Activated CD4-positive, alpha-beta T cell treated with anti-CD3 and anti-CD28 coated beads, Interleukin-2, amount 50 U/mL, for 1 hour (primary cell): ENCODE measurements at places on chromosomes 4 and X.
A peak's percentile ranks its signal among the peaks of the same experiment; 100 is the strongest.

GRCh38 chrX:23201706-23202105 is 132.9 kb upstream of the PTCHD1 start:
- DNase-seq, result no peak

GRCh38 chrX:43140582-43140981 is 362.6 kb upstream of the PPP1R2C start:
- DNase-seq, result no peak

GRCh38 chrX:12970691-12971202 is 4.2 kb upstream of the TMSB4X start:
- peak; percentile 48 for DNase-seq

- no peak for DNase-seq
These were observed 804.5 kb downstream of the C4orf33 start for GRCh38 chr4:129900430-129900953.

DNA sequence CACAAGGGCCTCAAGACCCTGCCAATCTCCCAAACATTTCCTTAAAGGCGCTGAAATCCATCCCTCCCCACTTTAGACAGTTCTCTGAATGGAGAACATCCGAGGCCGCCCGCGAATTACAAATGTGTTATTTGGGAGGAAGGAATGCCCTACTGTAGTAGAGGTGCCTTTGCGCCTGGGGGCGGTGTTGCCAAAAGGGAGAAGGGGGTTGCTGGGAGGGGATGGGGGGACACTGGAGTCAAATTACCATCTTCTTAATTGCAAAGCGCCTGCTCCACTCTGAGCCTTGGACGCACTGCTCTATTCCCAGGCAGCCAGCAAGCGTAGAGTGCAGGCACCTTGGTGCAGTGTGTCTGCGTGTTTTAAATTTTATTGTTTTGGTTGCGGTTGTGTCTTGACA is 2.7 kb downstream of the TMEM255A start:
- DNase-seq, result no peak

DNA sequence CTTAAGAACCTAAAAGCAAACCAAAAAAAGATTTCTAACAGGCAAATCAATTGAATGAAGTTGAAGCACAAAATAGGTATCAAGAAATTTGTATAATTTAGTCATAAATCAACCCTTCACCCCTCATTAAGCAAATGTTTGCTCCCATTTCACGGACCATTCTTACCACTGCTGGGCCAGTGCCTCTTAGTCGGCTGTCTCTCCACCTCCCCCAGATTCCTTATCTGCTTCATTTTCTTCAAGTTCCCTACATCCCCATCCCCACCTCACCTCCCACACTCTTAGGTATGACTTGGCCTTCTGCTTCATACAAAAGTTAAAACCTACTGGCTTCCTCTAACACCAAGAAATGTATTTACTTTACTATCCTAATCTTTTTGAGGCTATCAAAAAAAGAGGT is 11.8 kb downstream of the AASDH start:
- DNase-seq, result no peak
